ENCODE measurements at places on chromosomes 12 and 14. TPM values are rescaled to one million over a fixed set of nuclear protein-coding genes. Genes with fewer than 3 reads are reported as not detected.
A peak's percentile ranks its signal among the peaks of the same experiment; 100 is the strongest.

Gene SERPINA1
- 4.3 TPM for total RNA-seq

Gene CSRP2
- total RNA-seq = 66.6 TPM

DNA sequence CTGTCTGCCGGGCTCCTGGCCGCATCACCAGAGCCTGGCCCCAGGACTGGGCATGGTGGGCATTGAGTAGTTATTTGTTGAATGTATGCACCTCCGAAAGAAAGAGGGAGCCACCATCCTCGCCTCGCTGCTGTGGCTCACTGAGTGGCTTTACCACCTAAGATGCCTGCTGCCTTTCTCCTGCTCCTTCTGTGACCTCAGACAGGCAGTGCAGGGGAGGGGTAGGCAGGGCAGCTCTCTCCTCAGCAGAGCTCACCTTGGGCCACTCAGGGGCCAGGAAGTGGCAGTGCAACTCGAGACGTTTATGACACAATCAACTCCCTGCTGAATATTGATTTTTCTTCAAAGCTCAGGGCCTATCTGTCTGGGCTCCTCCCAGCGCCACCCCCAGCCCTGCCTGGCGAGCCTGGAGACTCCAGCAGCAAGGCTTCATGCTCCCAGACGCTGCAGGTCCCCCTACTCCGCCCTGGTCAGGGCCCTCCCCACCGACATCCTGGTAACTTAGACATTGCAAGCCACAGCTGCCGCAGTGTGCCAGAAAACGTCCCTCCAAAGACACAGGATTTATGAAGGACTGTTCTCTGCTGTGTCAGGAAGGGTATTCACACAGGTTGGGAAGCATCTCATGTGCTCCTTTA, 84.3 kb upstream of the DIO3 start:
- ATAC-seq = peak; percentile 44

DNA sequence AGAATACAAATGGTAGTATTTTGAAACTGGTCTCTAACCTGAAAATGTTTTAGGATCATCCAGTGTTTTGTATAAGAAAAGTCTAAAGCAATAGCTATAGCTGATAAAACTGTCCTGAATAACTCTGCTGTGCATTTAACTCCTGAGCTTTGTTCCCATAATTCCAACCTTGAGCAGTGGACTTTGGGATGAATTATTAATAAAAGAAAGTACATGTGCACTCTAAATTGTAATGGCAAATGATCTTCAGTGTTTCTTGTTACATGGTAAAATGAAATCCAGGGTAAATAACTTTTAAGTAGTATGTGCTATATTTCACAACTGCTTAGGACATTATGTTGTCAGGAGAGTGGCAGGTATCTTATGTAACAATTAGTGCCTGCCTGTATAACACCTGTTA, 345.6 kb downstream of the SLC16A7 start:
- no peak for ATAC-seq

GRCh38 chr12:94867066-94867855, 136.2 kb downstream of the NDUFA12 start:
- ATAC-seq = no peak
